ENCODE measurements at places on chromosomes 7 and 10. TPM values are rescaled to one million over a fixed set of nuclear protein-coding genes. Genes with fewer than 3 reads are reported as not detected.

- no peak overlapping the region for H3K27ac ChIP-seq
- H3K36me3 ChIP-seq = no peaks in the 10 kb centered on the region
- no peaks in the 10 kb centered on the region for H3K27me3 ChIP-seq
Observed at GRCh38 chr10:31745612-31746376, 182.8 kb downstream of the ARHGAP12 start.

DNA sequence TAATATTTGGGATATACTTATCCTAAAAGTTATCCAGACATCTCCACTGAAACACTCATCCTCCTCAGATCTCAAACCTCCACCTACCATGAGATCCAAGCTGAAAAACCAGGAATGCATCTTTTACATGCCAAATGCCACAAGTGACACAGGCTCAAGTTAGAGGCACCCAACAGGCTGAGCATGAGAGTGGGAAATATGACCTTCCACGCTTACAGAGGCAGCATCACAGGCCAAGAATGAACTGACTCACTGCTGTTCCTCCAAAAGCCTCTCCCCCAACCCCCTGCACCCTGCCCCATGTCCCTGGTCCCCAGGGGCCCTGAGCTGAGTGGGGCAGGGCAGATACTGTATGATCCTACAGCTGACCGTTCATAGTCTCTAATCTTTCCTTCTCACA lies 4.8 kb upstream of the MTPAP start:
- H3K36me3 ChIP-seq = no peaks in the 10 kb centered on the region
- no peak overlapping the region for H3K4me3 ChIP-seq
- H3K27me3 ChIP-seq = no peaks in the 10 kb centered on the region
- H3K27ac ChIP-seq = no peak overlapping the region
- no peaks in the 10 kb centered on the region for H3K4me1 ChIP-seq

DNA sequence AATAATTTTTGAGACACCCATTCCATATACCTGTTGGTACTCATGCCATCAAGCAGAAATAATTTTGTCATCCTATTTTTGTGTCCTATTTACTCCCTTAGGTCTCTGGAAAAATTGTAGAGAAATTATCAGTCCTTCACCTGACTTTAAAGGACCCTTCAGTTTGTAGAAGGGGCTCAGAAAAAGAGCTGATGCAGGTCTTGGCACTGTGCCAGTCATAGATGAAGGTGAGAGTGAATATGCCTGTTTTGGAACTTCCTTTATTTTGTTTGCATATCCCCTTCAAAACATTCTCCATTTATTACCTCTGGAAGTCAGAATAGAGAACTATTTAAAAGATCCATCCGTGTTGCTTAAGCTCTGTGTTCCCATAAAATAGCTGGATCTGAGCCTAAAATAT lies 321.0 kb upstream of the TPK1 start:
- no peaks in the 10 kb centered on the region for H3K4me1 ChIP-seq
- H3K36me3 ChIP-seq = no peaks in the 10 kb centered on the region
- DNase-seq = no peak
- no peaks in the 10 kb centered on the region for H3K27me3 ChIP-seq

- peak; percentile 30 for DNase-seq
- H3K36me3 ChIP-seq = no peaks in the 10 kb centered on the region
- peaks cover 13% of the 10 kb centered on the region for H3K4me1 ChIP-seq
Observed at GRCh38 chr10:132389433-132390169, 7.4 kb upstream of the PWWP2B start.

- H3K27ac ChIP-seq = no peak overlapping the region
- no peak overlapping the region for H3K4me3 ChIP-seq
- peaks cover 3% of the 10 kb centered on the region for H3K4me1 ChIP-seq
- H3K27me3 ChIP-seq = no peaks in the 10 kb centered on the region
- H3K36me3 ChIP-seq = no peaks in the 10 kb centered on the region
- peak; percentile 64 for DNase-seq
Observed at GRCh38 chr10:21372651-21373410, 152.7 kb downstream of the SKIDA1 start.

CYP2C8 gene
- total RNA-seq = not detected

Data from ovary (tissue), 10 donors.